ENCODE measurements at places on chromosomes 7 and 10.

DNA sequence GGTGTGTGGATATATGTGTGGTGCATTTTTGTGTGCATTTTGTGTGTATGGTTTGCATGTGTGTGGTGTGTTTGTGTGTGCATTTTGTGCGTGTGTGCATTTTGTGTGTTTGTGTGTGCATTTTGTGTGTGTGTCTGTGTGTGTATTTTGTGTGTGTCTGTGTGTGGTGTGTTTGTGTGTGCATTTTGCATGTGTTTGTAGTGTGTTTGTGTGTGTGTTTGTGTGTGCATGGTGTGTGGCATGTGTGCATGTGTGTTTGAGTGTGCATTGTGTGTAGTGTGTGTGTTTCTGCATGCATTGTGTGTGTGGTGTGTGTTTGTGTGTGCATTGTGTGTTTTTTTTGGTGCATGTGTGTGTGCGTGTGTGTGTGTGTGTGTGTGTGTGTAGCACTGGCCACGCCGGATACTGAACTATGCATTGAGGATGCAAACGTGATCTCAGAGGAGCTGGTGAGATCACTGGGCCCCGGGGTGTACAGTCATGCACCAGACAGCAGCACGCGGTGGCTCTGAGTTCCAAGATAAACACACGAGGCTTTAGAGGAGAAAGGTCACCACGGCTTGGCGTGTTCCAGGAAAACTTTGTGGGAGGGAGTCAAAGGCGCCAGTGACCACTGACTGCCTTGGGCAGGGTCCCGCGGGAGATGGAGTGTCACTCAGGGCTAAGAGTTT is 106.6 kb upstream of the SHH start:
- no peak for DNase-seq

- DNase-seq: no peak
Measured at GRCh38 chr10:52334595-52334994, 20.5 kb downstream of the DKK1 start.

- DNase-seq: no peak
Measured at GRCh38 chr7:24560772-24561171, 12.5 kb upstream of the PALS2 start.

DNA sequence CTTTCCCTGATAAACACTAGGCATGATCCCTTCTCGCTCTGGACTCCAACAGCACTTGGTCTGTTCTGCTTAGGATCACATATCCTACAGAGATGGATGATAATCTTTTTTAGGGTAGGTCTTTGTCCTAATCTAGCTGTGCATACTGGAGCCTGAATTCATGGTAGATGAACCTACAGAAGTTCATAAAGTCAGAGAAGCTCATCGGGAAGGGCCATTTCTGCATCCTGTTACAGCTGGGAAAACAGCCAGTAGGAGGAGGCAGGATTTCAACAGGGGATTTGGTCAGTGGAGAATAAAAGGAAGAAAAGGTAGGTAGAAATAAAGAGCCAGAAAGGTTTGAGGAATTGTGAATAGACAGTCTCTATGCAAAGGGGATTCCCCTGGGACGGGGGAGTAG is 101.4 kb downstream of the ANK3 start:
- DNase-seq: no peak

DNA sequence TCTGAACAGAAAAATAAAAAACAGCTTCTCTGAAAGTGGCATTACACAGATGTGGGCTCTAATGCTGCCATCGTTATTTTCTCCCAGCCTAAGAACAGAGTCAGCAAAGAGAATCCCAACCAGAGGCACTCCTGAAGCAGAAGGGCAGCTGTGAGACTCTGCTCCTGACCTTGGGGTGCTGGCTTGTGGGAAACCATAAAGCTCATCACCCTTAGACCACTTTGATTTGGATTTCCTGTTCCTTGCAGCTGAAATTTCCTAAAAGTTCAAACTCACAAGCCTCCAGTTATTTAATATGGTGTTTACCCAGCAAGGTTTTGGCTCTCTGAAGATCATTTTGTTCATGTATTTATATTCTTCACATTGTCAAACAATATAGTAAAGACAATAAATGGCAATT is 814.8 kb downstream of the TNS3 start:
- DNase-seq: no peak

DNA sequence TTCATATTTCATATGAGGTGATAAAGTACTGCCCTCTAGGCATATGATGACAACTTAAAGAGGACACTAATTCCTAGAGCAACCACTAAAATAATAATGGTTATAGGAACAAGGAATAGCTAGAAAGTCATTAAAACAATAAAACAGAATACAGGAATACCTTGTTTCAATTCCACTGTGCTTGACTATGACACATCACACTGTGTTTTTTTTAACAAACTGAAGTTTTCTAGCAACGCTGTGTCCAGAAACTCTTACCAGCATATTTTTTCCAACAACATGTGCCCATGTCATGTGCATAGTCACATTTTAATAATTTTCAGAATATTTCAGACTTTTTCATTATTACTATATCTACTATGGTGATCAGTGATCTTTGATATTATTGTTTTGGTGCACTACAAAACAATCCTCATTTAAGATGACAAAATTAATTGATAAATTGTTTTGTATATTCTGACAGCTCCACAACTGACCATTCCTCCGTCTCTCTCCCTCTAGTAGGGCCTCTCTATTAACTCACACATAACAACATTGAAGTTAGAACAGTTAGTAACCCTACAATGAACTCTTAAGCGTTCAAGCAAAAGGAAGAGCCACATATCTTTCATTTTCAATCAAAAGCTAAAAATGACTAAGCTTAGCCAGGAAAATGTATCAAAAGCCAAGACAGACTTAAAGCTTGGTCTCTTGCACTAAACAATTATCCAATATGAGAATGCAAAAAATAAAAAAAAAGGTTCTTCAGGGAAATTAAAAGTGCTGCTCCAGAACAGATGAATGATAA is 85.8 kb downstream of the SNX13 start:
- no peak for DNase-seq

Measured in naive thymus-derived CD8-positive, alpha-beta T cell (primary cell).